ENCODE measurements at places on chromosomes 16 and 17. TPM values are rescaled to one million over a fixed set of nuclear protein-coding genes. Genes with fewer than 3 reads are reported as not detected.

HCRT gene
- total RNA-seq, result not detected

FOXC2 gene
- not detected for total RNA-seq

DNA sequence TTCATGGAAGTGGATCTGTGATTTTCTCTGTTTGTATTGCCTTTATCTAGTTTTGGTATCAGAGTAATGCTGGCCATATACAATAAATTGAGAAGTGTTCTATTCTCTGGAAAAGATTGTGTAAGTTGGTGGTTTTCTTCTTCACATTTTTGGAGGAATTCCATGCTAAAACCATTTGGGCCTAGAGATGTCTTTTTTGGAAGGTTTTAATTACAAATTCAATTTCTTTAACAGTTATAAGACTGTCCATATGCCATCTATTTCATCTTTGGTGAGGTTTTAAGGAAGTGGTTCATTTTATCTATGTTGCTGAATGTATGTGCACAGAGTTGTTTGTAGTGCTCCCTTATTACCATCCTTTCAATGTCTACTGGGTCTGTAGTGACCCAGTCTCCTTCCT, 46.0 kb downstream of the CACNG1 start:
- DNase-seq, result no peak

GRCh38 chr17:73895157-73895556, 250.9 kb upstream of the SDK2 start:
- no peak for DNase-seq

DNA sequence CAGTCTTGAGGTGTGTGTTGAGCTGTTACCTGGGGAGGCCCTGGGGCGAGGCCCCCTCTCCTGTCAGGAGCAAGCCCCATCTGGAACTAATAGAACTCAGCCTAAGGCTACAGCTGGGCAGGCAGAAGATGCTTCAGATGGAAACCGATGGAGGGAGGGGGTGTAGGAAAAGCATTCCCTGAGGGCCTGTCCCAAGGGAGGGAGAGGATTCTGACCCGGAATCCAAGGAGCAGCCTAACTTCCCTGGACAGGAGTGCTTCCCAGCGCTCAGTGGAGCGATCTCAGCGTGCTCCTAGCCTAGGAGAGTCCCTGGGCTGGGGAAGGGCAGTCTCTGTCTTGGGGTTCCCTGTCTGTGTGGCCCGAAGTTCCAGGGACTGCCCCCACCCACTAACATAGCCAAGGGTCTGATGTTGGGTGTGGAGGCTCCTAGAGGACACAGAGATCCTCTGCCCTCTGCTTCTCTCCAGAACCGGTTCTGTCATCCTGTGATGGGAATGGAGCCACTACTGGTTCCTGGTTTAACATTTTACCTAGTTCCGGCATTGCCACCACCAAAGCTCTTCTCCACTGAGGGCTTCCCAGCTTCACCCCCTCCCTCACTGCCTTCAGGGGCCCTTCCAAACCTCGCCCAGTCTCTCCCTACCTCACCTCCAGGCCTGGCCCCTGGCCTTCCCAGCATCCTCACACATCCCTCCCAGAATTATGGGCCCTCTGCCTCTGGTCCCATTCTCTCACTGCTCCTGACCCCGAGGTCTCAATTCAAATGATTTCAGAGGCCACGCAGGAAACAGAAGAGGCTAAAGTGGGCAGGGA, 58.7 kb downstream of the RTN4RL1 start:
- no peak for DNase-seq

DNA sequence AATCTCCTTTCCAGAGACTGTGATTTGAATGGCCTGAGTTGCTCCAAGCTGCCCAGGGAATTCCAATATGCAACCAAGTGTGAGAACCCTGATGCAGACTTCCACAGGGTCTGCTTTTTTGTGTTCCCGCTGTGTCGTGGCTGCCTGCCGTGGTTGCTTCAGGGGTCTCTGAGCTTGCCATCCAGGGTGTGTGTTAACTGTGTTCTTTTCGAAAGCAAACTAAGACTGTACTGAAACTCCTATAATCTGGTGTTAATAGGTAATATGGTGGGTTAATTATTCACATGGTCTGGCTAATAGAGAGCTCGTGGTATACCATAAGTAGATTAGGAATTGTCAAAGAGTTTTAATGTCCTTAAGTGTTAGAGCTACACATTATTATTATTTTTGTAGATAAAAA, 20.7 kb downstream of the UBN1 start:
- DNase-seq, result no peak

DNA sequence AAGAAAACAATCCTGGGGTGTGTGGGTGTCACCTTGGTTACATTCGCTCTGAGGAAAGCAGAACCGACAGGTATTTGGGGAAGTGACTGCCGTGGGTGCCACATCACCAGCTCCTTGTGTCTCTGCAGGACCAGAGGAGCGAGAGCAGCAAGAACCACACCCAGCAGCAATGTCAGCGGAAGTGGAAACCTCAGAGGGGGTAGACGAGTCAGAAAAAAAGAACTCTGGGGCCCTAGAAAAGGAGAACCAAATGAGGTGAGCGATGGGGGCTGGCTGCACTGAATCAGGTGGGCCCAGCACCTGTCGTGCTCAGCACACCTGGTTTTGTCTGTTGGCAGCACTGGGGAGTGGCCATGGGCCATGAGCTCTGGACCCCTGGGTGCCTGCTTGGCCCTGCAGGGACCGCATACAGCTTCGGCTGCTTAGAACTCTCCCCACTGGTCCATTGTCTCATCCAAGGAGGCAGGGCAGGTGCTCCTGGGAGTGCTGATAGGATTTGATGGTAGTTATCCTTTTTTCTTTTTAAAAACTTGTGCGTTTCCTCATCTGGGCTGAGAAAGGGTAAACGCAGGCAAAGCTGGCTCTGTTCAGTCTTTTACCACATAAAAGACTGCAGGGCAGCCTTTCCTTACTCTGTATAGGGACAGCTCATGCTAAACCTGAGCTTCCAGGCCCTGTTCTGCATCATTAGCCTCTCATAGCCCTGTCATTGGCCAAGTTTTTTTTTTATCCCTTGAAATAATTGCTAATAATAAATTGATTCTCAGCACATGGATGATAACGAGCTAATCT, 29.4 kb downstream of the HMOX2 start:
- DNase-seq, result peak; percentile 84
